ENCODE measurements at places on chromosomes 3 and 15. TPM values are rescaled to one million over a fixed set of nuclear protein-coding genes. Genes with fewer than 3 reads are reported as not detected.

- DNase-seq: no peak
These were observed 377.3 kb downstream of the LPP start for GRCh38 chr3:188531210-188531609.

DNA sequence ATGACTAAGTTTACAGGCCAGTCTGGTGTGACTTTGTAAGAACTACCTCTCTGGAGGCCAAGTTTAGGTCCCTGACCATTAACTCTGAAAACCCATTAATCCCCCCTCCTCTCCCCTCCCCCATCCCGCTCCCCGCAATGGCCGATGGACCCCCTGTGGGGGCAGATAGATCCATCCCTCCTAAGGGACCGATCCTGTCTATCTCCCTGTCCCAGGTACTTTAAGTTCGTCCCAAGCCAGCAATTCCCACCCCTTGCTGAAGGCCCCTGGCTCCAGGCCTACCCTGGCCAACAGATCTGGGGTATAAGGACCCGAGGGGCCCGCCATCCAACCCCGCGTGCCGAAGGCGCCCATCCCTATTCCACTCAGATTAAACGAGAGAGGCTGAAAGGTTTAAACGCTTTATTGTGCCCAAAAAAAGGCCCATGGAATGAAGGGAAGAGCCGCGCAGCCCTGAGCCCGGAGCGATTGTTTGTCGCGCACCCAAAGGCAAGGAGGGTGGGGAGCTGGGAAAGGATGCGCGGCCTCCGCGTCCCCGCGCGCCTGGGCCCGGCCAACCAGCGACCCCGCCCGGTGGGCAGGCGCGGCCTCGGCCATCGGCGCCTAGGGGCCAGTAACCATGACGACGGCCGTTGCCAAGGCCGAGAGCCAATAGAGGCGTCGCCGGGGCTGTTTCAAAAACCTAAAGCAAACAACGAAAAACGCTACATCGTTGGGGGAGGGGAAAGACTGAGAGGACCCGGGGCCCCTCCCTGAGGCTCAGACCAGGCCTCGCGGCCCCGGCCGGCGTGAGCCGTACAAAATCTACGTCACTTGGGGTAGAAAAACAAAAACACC lies 35.9 kb downstream of the HMCES start:
- DNase-seq: peak; percentile 97

- DNase-seq: peak; percentile 38
These were observed 179.8 kb downstream of the ZPLD1 start for GRCh38 chr3:102614585-102614984.

GRCh38 chr3:195164573-195165264 lies 106.2 kb downstream of the XXYLT1 start:
- no peak for DNase-seq

DNA sequence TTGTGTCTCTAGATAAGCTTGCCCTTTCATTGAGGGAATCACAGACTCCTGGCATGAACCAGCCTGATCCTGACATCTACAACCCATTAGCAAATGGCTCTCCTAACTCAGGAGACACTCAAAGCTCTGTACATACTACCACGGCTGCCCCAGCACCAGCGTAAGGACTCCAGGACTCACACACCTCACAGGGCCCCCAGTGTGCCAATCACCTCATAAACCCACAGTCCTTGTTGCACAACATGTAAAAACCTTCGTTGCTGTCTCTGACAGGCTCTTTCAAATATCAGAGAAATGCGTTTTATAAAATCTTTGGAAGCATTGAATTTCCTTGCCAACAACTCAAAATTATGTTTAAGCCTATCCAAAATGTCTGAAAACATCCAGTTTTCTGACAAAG lies 7.3 kb downstream of the FYCO1 start:
- no peak for DNase-seq

DNA sequence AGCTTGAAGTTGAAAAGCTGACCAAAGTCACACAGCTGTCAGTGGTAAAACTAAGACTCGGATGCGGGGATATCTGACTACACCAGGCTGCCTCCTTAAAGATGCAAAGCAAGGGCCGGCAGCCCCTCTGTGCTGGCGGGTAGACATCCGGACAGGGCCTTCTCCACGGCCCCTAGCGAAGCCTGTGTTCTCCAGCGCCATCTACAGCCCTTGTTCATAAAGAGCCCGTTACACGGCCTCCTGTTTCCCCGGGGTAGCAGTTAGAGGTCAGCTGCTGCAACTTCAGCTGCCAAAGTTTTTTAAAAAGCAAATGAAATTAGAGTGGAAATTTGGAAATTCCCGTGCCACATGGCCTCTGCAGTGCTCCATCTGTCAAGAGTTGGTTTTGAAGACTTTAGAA lies 383.0 kb downstream of the TBL1XR1 start:
- peak; percentile 86 for DNase-seq

- DNase-seq: peak; percentile 27
These were observed 13.3 kb upstream of the SH3BP5 start for GRCh38 chr3:15345608-15346137.

DNA sequence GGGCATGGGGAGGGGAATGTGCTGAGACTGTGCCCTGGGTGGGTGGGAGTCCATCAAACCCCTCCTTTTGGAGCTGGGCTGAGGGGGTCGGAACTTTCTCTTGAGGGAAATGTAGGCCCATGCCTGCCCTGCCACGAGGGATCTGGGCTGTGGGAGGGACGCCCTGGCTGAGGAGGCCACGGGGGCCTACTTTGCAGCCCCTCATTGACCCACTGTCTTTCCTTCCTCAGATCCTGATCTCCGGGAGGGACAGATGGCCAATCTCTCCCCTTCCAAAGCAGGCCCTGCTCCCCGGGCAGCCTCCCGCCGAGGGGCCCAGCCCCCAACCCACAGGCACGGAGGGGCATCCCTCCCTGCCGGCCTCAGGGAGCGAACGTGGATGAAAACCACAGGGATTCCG lies 25.3 kb downstream of the LOXL1 start:
- no peak for DNase-seq

DNA sequence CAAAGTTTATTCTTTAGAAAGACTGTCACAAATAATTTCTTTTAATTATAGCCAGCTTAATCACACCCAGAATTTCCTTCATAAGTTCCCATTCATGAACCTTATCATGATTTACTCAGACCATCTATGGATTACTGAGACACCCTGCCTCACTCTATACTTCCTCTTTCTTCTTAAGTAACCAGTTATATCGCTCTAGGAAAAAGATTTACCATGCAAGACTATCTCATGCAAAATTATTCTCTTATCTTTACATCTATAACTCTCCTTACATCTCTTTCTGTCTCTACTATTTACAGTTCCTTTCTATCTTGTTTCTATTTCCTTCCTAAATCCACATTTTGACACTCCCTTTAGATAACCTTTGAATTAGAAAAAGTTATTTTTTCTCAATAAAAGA lies 316.8 kb downstream of the POLQ start:
- DNase-seq: no peak

Gene NRROS
- 2.8 TPM for total RNA-seq

- DNase-seq: no peak
These were observed 141.0 kb downstream of the TMCO5A start for GRCh38 chr15:38075466-38075865.

GRCh38 chr15:47542312-47542989 lies 174.9 kb upstream of the SEMA6D start:
- DNase-seq: peak; percentile 85

DNA sequence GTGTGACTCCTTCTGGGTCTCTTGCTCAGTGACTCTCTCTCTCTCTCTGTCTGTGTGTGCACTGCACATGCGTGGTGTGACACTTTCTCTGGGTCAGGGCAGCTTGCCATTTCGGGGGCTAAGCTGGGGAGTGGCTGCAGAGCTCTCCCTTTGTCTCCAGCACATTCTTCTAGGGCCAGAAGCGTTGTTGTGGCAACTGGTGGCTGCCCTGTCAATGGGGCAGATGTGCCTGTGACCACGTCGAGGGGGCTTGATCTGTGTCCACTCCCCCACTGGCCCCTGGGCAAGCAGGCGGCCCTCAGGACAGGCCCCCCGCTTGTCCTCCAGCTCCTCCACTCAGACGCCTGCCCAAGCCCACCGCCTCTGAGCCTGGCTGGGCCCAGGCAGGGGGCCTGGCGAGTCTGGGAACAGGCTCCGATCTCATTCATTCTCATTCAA lies 67.8 kb downstream of the WNT7A start:
- peak; percentile 10 for DNase-seq

GRCh38 chr3:150751781-150752263 lies 11.1 kb downstream of the SIAH2 start:
- DNase-seq: no peak

GRCh38 chr3:16254916-16255315 lies 9.8 kb downstream of the DPH3 start:
- DNase-seq: no peak

DNA sequence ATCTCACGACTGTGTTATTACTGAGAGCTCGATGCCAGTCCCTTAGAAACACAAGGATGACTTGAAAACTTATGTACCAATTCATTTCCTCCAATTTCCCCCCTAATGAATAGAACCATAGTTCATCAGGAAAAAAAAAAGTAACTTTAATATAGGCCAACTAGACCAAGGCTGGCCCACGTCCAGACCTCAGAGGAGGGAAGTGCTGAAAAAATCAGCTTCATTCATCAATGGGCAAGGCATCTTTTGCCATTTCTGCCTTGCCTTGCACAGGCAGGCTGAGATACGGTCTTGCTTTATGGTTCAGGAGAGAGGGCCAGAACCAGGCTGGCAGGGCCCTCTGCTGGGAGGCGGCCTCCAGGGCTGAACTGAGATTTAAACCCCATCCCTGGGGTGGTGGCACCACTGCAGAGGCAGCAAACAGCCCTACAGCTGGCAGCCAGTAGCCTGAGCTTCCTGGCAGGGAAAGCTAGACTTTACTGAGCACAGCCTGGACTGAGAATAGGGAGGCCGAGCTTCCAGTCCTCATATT lies 104.1 kb upstream of the TNFAIP8L3 start:
- DNase-seq: no peak

GRCh38 chr3:28103861-28104260 lies 137.6 kb upstream of the CMC1 start:
- no peak for DNase-seq

Gene CGNL1
- total RNA-seq: 9.5 TPM

Gene PLA2G4E
- 0.80 TPM for total RNA-seq

DNA sequence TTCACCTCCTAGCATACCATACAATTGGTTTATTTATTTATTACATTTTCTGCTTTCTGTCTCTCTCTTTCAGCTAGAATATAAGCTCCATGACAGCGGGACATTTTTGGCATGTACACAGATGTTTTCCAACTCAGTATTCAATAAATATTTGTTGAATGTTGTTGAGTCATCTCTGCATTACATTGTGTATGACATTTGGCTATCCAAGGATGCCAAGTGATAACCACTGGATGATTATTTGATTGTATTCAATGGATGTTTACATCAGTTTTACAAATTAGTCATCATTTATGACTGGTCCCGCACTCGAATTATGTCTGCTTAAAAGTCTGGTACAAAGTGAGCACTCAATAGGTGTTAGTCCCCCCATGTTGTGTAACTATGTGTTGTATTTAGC lies 49.5 kb upstream of the STXBP5L start:
- no peak for DNase-seq

GRCh38 chr3:175798326-175798725 lies 939.2 kb downstream of the NAALADL2 start:
- no peak for DNase-seq

DNA sequence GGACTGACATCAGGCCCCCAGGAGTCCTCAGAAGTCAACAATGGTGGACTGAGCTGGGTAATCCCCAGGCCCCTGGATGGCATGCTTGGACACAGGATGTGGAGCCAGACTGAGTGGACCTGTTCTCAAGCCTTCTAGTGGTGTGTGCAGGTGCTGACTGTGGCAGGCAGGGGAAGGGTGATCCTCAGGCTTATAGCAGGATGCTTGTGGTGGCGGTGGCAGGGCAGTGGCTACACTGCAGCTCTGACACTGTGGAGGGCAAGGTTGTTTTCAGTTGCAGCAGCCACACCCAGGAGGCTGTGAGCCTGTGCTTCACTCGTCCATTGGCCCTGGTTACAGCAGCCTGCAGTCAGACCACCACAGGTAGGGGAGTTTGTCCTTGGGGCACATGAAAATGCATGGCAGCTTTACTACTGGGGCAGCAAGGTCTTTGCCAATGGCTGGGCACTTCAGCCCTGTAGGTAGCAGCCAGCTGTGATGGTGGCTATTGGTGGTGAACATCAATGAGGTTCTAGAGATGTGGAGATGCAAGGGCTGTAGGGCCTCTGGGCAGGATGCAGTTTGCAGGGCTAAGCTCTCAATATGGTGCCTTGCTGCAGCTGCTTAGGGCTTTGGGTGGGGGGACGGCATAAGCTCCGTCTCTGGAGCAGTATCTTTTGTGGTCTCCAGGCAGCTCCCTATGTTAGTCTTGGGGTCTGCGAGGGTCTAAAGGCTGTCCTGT lies 17.5 kb upstream of the MYO5A start:
- no peak for DNase-seq

Gene GADL1
- total RNA-seq: 19.8 TPM

DNA sequence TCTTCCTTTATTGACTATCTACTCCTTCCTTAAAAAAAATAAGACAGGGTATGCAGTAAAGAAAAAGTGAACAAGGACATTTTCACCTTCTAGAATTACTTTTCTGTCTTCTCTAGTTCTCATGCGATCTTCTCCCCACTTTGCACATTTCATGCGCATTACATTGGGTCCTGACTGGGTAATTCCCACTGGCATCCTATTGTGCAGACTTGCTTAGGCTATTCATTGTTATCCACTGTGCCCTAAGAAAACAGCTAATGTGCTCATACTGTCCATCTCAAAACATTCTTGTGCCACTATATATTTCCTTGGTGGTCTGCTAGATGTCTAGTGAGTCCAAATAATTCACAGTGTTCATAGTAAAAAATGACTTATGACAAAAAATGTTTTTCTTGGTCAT lies 447.4 kb upstream of the ROBO1 start:
- DNase-seq: no peak

- DNase-seq: no peak
These were observed 49.1 kb downstream of the AMOTL2 start for GRCh38 chr3:134325061-134325705.

Gene SNAP23
- 28.1 TPM for total RNA-seq

Gene STAC
- total RNA-seq: 36.5 TPM

GRCh38 chr3:51953445-51953844 lies 1.7 kb upstream of the GPR62 start:
- no peak for DNase-seq

Gene CTXND1
- 0.44 TPM for total RNA-seq

GRCh38 chr15:89370120-89370977 lies 35.7 kb upstream of the POLG start:
- no peak for DNase-seq

DNA sequence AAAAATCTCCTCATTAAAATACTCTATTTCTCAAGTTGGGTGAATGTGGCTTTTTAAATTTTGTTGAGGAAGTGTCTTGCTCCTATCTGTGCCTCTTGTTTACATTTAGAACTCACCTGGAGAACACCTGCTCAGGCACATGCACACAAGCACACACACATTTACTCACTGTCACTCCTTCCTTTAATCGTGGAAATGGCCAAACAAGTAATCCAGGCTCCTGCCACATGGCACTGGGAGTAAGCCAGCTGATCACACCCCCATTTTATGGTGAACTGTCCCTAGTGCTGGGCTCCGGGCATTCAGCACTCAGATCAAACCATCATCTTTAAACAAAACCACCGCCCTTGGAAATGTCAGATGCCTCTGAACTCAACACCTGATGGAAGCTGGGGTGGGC lies 204.7 kb upstream of the BHLHE40 start:
- DNase-seq: no peak

Gene GOLGA8J
- total RNA-seq: 0.09 TPM

All from muscle of leg (tissue), 16 donors.